Activated T-cell treated with anti-CD3 and anti-CD28 coated beads, Interleukin-2, amount 50 U/mL, for 72 hours (primary cell): ENCODE measurements at places on chromosomes 12 and 14.

- H3K36me3 ChIP-seq: peaks cover 23% of the 10 kb centered on the region
- DNase-seq: no peak
- peak overlapping the region; percentile 21 for H3K4me3 ChIP-seq
- no peaks in the 10 kb centered on the region for H3K27me3 ChIP-seq
- H3K27ac ChIP-seq: peak overlapping the region; percentile 95
These were observed 24.0 kb downstream of the CLECL1 start for GRCh38 chr12:9708853-9709252.

DNA sequence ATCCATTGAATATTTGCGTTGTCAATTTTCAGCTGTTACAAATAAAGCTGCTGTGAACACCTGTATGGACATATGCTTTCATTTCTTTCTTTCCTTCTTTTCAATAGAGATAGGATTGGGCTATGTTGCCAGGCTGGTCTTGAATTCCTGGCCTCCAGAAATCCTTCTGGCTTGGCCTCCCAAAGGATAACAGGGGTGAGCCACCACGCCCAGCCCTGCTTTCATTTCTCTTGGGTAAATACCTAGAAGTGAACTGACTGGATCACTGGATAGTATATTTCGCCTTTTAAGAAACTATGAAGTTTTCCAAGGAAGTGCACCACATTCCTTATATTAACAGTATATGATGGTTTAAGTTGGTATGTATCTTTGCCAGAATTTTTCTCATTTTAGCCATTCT lies 32.3 kb upstream of the EAPP start:
- H3K36me3 ChIP-seq: peaks cover 2% of the 10 kb centered on the region
- H3K4me1 ChIP-seq: no peaks in the 10 kb centered on the region
- H3K27me3 ChIP-seq: no peaks in the 10 kb centered on the region
- H3K27ac ChIP-seq: no peak overlapping the region
- DNase-seq: no peak

- no peaks in the 10 kb centered on the region for H3K36me3 ChIP-seq
- H3K4me1 ChIP-seq: peaks cover 20% of the 10 kb centered on the region
- H3K27me3 ChIP-seq: no peaks in the 10 kb centered on the region
- DNase-seq: no peak
- no peak overlapping the region for H3K27ac ChIP-seq
These were observed 20.9 kb upstream of the RCOR1 start for GRCh38 chr14:102571478-102572042.

- H3K27ac ChIP-seq: no peak overlapping the region
- no peak for DNase-seq
- H3K4me1 ChIP-seq: no peaks in the 10 kb centered on the region
- no peaks in the 10 kb centered on the region for H3K36me3 ChIP-seq
- H3K27me3 ChIP-seq: no peaks in the 10 kb centered on the region
- H3K4me3 ChIP-seq: no peak overlapping the region
These were observed 290.8 kb downstream of the APAF1 start for GRCh38 chr12:98935847-98936246.

- no peak overlapping the region for H3K27ac ChIP-seq
- no peaks in the 10 kb centered on the region for H3K4me1 ChIP-seq
- no peak for DNase-seq
These were observed 106.4 kb downstream of the VRK1 start for GRCh38 chr14:96903444-96904023.

GRCh38 chr14:70887207-70887681 lies 20.0 kb upstream of the PCNX1 start:
- H3K4me3 ChIP-seq: peak overlapping the region; percentile 70
- no peak for DNase-seq
- H3K27me3 ChIP-seq: no peaks in the 10 kb centered on the region
- H3K27ac ChIP-seq: peak overlapping the region; percentile 97

- DNase-seq: no peak
- H3K36me3 ChIP-seq: no peaks in the 10 kb centered on the region
- H3K27me3 ChIP-seq: peaks cover 13% of the 10 kb centered on the region
- no peak overlapping the region for H3K27ac ChIP-seq
These were observed 23.3 kb downstream of the TAS2R7 start for GRCh38 chr12:10779103-10779502.

- H3K4me1 ChIP-seq: no peaks in the 10 kb centered on the region
- no peak for DNase-seq
- H3K4me3 ChIP-seq: no peak overlapping the region
- no peaks in the 10 kb centered on the region for H3K27me3 ChIP-seq
- H3K27ac ChIP-seq: no peak overlapping the region
These were observed 8.8 kb downstream of the SPTSSA start for GRCh38 chr14:34453226-34453625.

GRCh38 chr12:40775661-40776060 lies 83.4 kb downstream of the CNTN1 start:
- H3K27ac ChIP-seq: no peak overlapping the region
- no peaks in the 10 kb centered on the region for H3K36me3 ChIP-seq
- H3K4me1 ChIP-seq: no peaks in the 10 kb centered on the region
- no peaks in the 10 kb centered on the region for H3K27me3 ChIP-seq
- no peak overlapping the region for H3K4me3 ChIP-seq

DNA sequence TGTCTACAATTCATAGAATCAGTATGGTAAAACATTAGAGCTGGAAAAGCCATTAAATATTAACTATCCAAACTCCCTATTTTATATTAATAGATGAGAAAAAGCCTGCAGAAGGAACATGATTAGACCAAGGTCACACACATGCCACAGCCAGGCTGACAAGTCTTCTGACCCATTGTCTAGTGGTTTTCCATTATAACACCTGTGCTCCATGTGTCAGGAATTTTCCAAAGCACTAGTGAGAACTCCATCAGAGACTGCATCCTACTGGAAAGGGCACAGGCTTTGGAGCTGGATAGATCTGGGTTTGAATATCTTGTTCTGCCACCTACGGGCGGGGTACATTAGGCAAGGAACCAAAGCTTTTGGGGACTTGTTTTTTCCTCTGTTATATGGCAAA lies 325.5 kb downstream of the RAD51B start:
- no peak for DNase-seq
- H3K36me3 ChIP-seq: peaks cover 7% of the 10 kb centered on the region
- H3K4me3 ChIP-seq: no peak overlapping the region
- H3K27ac ChIP-seq: no peak overlapping the region
- no peaks in the 10 kb centered on the region for H3K27me3 ChIP-seq

DNA sequence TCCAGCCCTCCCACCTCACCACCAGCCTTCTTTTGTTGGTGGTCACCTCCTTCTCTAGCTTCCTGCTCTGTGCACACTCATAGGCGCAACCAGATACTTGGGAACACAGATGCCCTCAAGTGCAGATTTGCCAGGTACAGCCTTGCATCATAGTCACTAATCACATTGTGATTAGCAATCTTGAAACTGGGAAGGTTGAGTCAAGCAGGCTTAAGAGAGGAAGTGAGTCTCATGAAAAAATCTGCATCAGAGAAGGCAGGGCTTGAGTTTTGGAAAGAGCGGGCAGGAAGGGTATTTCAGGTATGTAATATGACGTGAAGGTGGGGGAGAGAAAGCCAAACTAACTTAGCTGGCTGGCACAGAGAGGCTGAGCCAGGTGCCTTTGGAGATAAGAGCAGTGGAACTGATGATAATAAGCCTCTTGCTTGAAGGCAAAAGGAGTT lies 2.7 kb upstream of the RABGGTA start:
- H3K27me3 ChIP-seq: no peaks in the 10 kb centered on the region
- H3K27ac ChIP-seq: peak overlapping the region; percentile 9
- H3K4me1 ChIP-seq: peaks cover 79% of the 10 kb centered on the region
- H3K36me3 ChIP-seq: peaks cover 3% of the 10 kb centered on the region
- peak overlapping the region; percentile 60 for H3K4me3 ChIP-seq

GRCh38 chr12:92466391-92467305 lies 236.1 kb upstream of the PLEKHG7 start:
- no peaks in the 10 kb centered on the region for H3K27me3 ChIP-seq
- H3K36me3 ChIP-seq: peaks cover 1% of the 10 kb centered on the region
- H3K4me1 ChIP-seq: peaks cover 55% of the 10 kb centered on the region
- H3K4me3 ChIP-seq: no peak overlapping the region

- H3K27ac ChIP-seq: no peak overlapping the region
- H3K27me3 ChIP-seq: no peaks in the 10 kb centered on the region
- no peak for DNase-seq
- no peaks in the 10 kb centered on the region for H3K36me3 ChIP-seq
These were observed 1475.8 kb upstream of the TMEM132C start for GRCh38 chr12:126791122-126791521.
